ENCODE measurements at places on chromosomes 4 and X. TPM values are rescaled to one million over a fixed set of nuclear protein-coding genes. Genes with fewer than 3 reads are reported as not detected.

DNA sequence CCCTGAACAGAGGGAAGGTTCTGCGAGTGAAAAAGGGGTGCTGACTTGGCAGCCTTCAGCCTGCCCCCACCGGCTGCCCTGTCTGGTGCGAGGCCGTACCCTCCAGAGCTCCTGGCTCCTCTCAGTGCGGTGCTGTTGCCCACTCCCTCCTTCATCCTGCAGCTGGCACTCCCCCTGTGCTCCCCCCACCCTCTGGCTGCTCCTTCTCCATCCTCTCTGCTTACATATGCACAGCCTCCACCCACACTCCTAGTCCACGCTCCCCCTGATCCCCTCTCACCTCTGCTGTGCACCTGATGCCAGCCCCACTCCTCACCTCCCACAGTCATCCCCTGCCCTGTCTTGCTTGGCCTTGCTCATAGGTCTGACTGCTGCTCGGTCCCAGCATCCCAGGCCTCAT, 9.9 kb downstream of the MAN2B2 start:
- H3K27ac ChIP-seq: no peak overlapping the region
- H3K4me1 ChIP-seq: no peaks in the 10 kb centered on the region
- no peaks in the 10 kb centered on the region for H3K36me3 ChIP-seq
- DNase-seq: peak; percentile 51

CPZ gene
- total RNA-seq: 4.3 TPM

GRCh38 chr4:17511051-17511450, 839 bp downstream of the QDPR start:
- peaks cover 32% of the 10 kb centered on the region for H3K36me3 ChIP-seq
- peak; percentile 13 for DNase-seq
- H3K4me3 ChIP-seq: peak overlapping the region; percentile 77
- H3K4me1 ChIP-seq: peaks cover 27% of the 10 kb centered on the region
- no peaks in the 10 kb centered on the region for H3K27me3 ChIP-seq
- H3K27ac ChIP-seq: no peak overlapping the region

AWAT2 gene
- not detected for total RNA-seq

DNA sequence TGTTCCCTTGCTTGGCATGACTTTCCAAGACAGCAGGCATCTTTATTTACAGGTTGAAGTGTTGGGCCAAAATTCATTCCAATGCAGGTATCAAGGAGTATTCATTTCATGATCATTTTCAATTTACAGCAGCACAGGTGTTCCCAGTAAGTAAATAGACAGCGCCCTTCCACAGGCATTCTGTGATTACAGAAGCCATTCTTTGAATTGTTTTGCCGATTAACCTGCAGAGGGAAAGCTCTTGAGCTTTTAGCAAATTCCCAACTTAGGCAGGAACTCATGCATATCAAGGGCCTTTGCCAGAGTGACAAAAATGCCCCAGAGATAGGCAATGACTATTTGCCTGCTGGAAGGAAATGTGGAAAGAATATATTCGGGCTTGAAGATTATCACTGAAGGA, 6.8 kb downstream of the TXK start:
- DNase-seq: no peak
- H3K36me3 ChIP-seq: no peaks in the 10 kb centered on the region
- peak overlapping the region; percentile 60 for H3K27ac ChIP-seq
- no peak overlapping the region for H3K4me3 ChIP-seq
- H3K4me1 ChIP-seq: peaks cover 4% of the 10 kb centered on the region

Data from left lung (tissue), 14 donors.